ENCODE measurements at places on chromosomes 3 and 15. TPM values are rescaled to one million over a fixed set of nuclear protein-coding genes. Genes with fewer than 3 reads are reported as not detected.
A peak's percentile ranks its signal among the peaks of the same experiment; 100 is the strongest.

DNA sequence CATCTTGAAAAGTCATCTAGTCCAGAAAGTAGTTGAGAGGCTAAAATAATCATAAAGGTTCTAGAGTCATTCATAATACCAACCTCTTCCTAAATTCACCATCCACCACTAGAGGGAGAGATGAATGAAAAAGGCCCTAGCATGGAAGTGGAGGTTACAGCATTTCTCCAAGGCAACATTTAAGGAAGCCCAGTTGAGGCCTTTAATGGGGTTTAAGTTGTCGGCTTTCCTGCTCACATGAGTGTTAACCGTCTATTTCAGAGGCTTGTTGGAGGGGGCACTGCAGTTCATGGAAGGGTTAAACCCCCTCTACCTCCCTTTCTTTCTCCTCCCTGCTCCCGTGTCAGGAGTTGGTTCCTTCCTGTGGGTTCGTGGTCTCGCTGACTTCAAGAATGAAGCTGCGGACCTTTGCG lies 3.8 kb upstream of the SLCO3A1 start:
- H3K4me3 ChIP-seq: peak overlapping the region; percentile 68
- peaks cover 25% of the 10 kb centered on the region for H3K4me1 ChIP-seq
- DNase-seq: no peak
- peaks cover 21% of the 10 kb centered on the region for H3K27me3 ChIP-seq
- H3K27ac ChIP-seq: peak overlapping the region; percentile 26

- peak overlapping the region; percentile 84 for H3K27ac ChIP-seq
- peak overlapping the region; percentile 70 for H3K4me3 ChIP-seq
- H3K36me3 ChIP-seq: peaks cover 26% of the 10 kb centered on the region
Measured at GRCh38 chr15:44719293-44719999, 8.1 kb downstream of the B2M start.

The ST8SIA2 gene
- total RNA-seq: not detected

The NANOGP8 gene
- not detected for total RNA-seq

DNA sequence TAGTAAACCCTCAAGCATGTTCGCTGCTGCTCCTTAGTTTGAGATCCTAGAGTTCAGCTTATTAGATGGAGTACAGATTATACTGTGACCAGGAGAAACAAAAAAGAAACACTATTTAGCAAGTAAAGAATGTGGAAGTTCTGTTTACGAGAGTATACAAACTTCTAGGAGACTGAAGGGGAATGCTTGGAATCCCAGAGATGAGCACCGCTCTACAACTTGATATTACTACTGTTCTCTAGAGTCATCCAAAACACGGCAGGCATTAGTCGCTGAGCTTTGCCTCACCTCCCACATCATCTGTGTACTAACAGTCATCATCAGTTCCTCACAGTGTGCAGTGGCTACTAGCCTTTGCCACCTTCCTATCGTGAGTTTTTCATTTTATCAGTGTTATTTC lies 121.4 kb upstream of the CHRM5 start:
- DNase-seq: no peak
- H3K4me3 ChIP-seq: no peak overlapping the region
- H3K4me1 ChIP-seq: no peaks in the 10 kb centered on the region
- no peaks in the 10 kb centered on the region for H3K27me3 ChIP-seq
- H3K36me3 ChIP-seq: no peaks in the 10 kb centered on the region

DNA sequence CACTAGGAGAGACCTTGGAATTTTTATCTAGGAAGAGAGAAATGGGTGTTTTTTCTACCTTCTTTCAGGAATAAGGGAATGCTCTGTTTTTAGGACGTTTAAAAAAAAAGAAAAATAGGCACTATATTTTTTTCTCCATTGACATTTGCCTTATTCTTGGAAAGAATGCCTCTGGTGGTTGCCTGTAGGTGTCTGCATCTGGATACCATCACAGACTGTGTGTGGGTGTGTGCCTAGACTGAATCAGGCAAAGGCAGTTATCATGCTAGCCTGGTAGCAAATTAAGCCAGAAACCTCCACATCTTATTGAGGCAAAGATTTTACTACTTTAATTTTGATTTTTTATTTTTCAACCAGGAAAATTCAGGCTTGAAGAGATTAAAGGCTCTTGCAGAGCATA lies 513.6 kb upstream of the KCNMB2 start:
- H3K27me3 ChIP-seq: no peaks in the 10 kb centered on the region
- no peaks in the 10 kb centered on the region for H3K36me3 ChIP-seq
- H3K27ac ChIP-seq: no peak overlapping the region
- no peak overlapping the region for H3K4me3 ChIP-seq
- DNase-seq: no peak

The CA12 gene
- 2.4 TPM for total RNA-seq

DNA sequence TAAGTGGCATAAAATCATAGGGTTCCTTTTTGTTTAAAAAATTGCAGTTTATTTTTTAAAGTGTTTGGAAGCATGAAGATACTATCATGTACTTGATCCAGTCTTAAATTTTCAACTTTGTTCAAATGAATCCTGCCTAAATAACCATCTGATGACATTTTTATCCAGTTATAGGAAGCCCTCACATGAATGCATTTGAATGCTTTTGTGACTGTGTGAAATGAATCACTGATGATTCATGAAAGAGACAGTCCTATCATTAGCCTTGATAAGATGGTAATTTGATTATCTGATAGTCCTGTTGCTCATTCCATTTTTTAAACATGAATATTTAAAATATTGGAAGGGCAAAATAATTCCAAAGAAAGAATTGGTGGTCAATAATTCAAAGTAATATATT lies 401.9 kb upstream of the ROBO2 start:
- no peak for DNase-seq
- no peak overlapping the region for H3K27ac ChIP-seq
- no peak overlapping the region for H3K4me3 ChIP-seq
- H3K27me3 ChIP-seq: no peaks in the 10 kb centered on the region
- no peaks in the 10 kb centered on the region for H3K4me1 ChIP-seq

The SMCO1 gene
- not detected for total RNA-seq

- no peaks in the 10 kb centered on the region for H3K4me1 ChIP-seq
- H3K36me3 ChIP-seq: no peaks in the 10 kb centered on the region
- H3K4me3 ChIP-seq: no peak overlapping the region
- no peaks in the 10 kb centered on the region for H3K27me3 ChIP-seq
Measured at GRCh38 chr3:117266806-117267205, 557.2 kb downstream of the TUSC7 start.

The CEMIP gene
- 0.09 TPM for total RNA-seq

The IGF1R gene
- 40.1 TPM for total RNA-seq

GRCh38 chr3:171710359-171710758 lies 99.9 kb downstream of the PLD1 start:
- H3K4me3 ChIP-seq: no peak overlapping the region
- no peak overlapping the region for H3K27ac ChIP-seq
- no peak for DNase-seq
- H3K4me1 ChIP-seq: no peaks in the 10 kb centered on the region

The WNT7A gene
- total RNA-seq: 0.58 TPM

The GP5 gene
- total RNA-seq: 1.6 TPM

GRCh38 chr3:141308588-141309218 lies 59.6 kb upstream of the ZBTB38 start:
- H3K4me3 ChIP-seq: peak overlapping the region; percentile 13
- no peak overlapping the region for H3K27ac ChIP-seq
- H3K36me3 ChIP-seq: peaks cover 3% of the 10 kb centered on the region
- H3K27me3 ChIP-seq: no peaks in the 10 kb centered on the region
- H3K4me1 ChIP-seq: peaks cover 64% of the 10 kb centered on the region

The VGLL3 gene
- not detected for total RNA-seq

GRCh38 chr3:30462721-30463470 lies 143.5 kb upstream of the TGFBR2 start:
- no peak overlapping the region for H3K4me3 ChIP-seq
- no peak for DNase-seq
- peaks cover 1% of the 10 kb centered on the region for H3K4me1 ChIP-seq
- H3K27me3 ChIP-seq: no peaks in the 10 kb centered on the region
- no peaks in the 10 kb centered on the region for H3K36me3 ChIP-seq

GRCh38 chr3:155112661-155113389 lies 32.7 kb downstream of the MME start:
- no peaks in the 10 kb centered on the region for H3K36me3 ChIP-seq
- no peak overlapping the region for H3K4me3 ChIP-seq
- no peak for DNase-seq
- H3K27ac ChIP-seq: no peak overlapping the region

GRCh38 chr15:38623744-38624143 lies 59.1 kb upstream of the RASGRP1 start:
- H3K4me3 ChIP-seq: no peak overlapping the region
- no peaks in the 10 kb centered on the region for H3K27me3 ChIP-seq
- no peak overlapping the region for H3K27ac ChIP-seq

GRCh38 chr3:130644628-130645253 lies 101.9 kb downstream of the PIK3R4 start:
- no peaks in the 10 kb centered on the region for H3K4me1 ChIP-seq
- H3K27me3 ChIP-seq: peaks cover 18% of the 10 kb centered on the region
- H3K27ac ChIP-seq: no peak overlapping the region
- H3K36me3 ChIP-seq: no peaks in the 10 kb centered on the region
- H3K4me3 ChIP-seq: no peak overlapping the region
- no peak for DNase-seq

GRCh38 chr3:156551746-156552145 lies 3.2 kb downstream of the SSR3 start:
- peak overlapping the region; percentile 35 for H3K27ac ChIP-seq
- peak overlapping the region; percentile 63 for H3K4me3 ChIP-seq
- H3K36me3 ChIP-seq: peaks cover 43% of the 10 kb centered on the region

The LMCD1 gene
- 2.9 TPM for total RNA-seq

DNA sequence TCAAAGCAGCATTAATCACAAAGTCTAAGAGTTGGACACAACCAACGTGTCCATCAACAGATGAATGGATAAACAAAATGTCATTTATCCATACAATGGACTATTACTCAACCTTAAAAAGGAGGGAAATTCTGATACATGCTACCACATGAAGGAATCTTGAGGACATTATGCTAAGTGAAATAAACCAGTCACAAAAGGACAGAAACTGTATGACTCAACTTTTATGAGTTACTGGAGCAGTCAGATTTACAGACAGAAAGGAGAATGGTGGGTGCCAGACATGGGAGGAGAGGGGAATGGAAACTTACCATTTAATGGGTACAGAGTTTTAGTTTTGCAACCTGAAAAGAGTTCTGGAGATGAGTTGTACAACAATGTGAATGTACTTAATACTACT lies 43.0 kb upstream of the SEC13 start:
- H3K4me1 ChIP-seq: peaks cover 52% of the 10 kb centered on the region
- H3K27me3 ChIP-seq: peaks cover 31% of the 10 kb centered on the region
- no peak overlapping the region for H3K4me3 ChIP-seq

The KLHL6 gene
- 83.5 TPM for total RNA-seq

- DNase-seq: no peak
- no peaks in the 10 kb centered on the region for H3K36me3 ChIP-seq
- no peaks in the 10 kb centered on the region for H3K4me1 ChIP-seq
- H3K4me3 ChIP-seq: no peak overlapping the region
Measured at GRCh38 chr3:191399918-191400317, 61.0 kb upstream of the PYDC2 start.

The ZNF197 gene
- total RNA-seq: 15.7 TPM

- H3K27ac ChIP-seq: no peak overlapping the region
- no peak overlapping the region for H3K4me3 ChIP-seq
- peaks cover 5% of the 10 kb centered on the region for H3K4me1 ChIP-seq
- no peaks in the 10 kb centered on the region for H3K36me3 ChIP-seq
Measured at GRCh38 chr3:50173685-50174516, 17.5 kb upstream of the GNAT1 start.

GRCh38 chr15:39365873-39366272 lies 215.0 kb upstream of the THBS1 start:
- H3K4me3 ChIP-seq: no peak overlapping the region
- H3K27ac ChIP-seq: no peak overlapping the region
- H3K27me3 ChIP-seq: no peaks in the 10 kb centered on the region
- H3K36me3 ChIP-seq: peaks cover 2% of the 10 kb centered on the region

The SLC25A20 gene
- total RNA-seq: 23.6 TPM

GRCh38 chr15:41957021-41957897 lies 15.1 kb downstream of the EHD4 start:
- peak overlapping the region; percentile 22 for H3K4me3 ChIP-seq
- H3K36me3 ChIP-seq: peaks cover 12% of the 10 kb centered on the region
- DNase-seq: no peak
- peaks cover 29% of the 10 kb centered on the region for H3K4me1 ChIP-seq
- H3K27ac ChIP-seq: peak overlapping the region; percentile 20
- H3K27me3 ChIP-seq: no peaks in the 10 kb centered on the region

The C3orf20 gene
- 1.1 TPM for total RNA-seq

GRCh38 chr3:190396001-190396400 lies 8.0 kb downstream of the CLDN16 start:
- H3K4me3 ChIP-seq: no peak overlapping the region
- no peak for DNase-seq
- no peaks in the 10 kb centered on the region for H3K4me1 ChIP-seq
- H3K27ac ChIP-seq: no peak overlapping the region
- peaks cover 7% of the 10 kb centered on the region for H3K27me3 ChIP-seq
- no peaks in the 10 kb centered on the region for H3K36me3 ChIP-seq

- peaks cover 25% of the 10 kb centered on the region for H3K4me1 ChIP-seq
- no peak overlapping the region for H3K27ac ChIP-seq
- H3K4me3 ChIP-seq: no peak overlapping the region
- peaks cover 19% of the 10 kb centered on the region for H3K27me3 ChIP-seq
Measured at GRCh38 chr15:39922462-39923092, 2.5 kb upstream of the GPR176 start.

The FEM1B gene
- 54.6 TPM for total RNA-seq

DNA sequence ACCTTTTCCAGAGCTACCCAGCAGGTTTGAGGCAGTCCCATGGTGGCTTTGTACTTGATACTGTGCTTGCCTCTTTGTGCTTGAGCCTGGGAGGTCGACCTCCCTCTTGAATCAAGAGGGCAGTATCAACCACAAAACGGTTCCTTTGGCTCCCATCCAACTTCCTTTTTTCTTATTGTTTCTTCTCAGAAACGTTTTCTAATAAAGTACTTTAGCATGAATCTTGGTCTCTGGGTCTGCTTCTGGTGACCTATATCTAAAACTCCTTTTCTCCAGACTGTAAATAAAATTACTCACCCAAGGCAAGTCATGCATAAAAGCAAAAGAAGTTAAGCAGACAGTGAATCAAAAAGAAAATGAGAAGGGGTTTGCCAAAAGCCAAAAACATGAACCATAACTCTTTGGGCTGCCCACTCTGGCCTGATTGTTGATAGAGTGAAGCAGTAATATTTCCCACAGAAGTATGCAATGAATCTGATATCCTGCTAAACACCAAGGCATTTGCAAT lies 112.2 kb upstream of the SLC4A7 start:
- peaks cover 33% of the 10 kb centered on the region for H3K4me1 ChIP-seq
- H3K4me3 ChIP-seq: peak overlapping the region; percentile 66
- peak overlapping the region; percentile 8 for H3K27ac ChIP-seq
- DNase-seq: peak; percentile 33
- peaks cover 2% of the 10 kb centered on the region for H3K36me3 ChIP-seq

- DNase-seq: no peak
- no peak overlapping the region for H3K4me3 ChIP-seq
- peaks cover 16% of the 10 kb centered on the region for H3K27me3 ChIP-seq
- H3K4me1 ChIP-seq: peaks cover 7% of the 10 kb centered on the region
Measured at GRCh38 chr15:62348118-62348517, 183.0 kb upstream of the C2CD4B start.

All from activated T-cell treated with anti-CD3 and anti-CD28 coated beads, Interleukin-2, amount 50 U/mL, for 72 hours (primary cell).